ENCODE measurements at places on chromosomes 1 and 21.
A peak's percentile ranks its signal among the peaks of the same experiment; 100 is the strongest.

DNA sequence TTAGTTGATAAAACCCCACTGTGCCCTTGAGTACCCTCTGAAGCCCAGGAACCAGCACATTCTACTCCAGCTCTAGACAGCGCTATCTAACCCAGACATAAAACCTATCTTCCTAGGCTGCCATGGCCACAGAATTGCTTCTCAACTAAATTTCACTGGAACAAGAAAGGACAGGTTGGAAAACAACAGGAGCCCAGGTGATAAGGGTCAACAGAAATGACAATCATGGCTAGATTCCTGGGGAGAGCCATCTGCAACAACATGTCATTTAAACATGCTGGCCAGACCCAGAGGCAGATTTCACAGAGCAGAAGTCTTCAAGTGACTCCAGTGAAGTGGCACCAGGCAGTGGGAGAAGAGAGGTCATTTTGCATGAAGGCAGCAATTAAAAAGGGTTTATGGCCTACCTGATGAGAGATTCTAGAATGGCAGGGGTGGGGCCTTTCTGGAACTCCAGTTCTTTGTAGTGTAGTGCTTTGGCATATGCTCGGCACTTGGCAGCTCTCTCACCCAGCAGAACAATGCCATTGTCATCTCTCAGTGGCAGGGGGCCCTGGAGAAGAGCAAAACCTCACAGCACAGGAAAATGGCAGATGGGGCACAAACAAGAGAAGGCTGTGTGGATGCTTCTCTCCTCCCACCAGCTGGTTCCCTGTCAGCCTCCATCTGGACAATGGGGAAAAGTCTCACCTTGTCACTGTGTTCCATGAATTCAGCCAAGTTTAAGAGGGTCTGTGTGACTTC is 9.9 kb downstream of the ANGPTL7 start:
- no peak for DNase-seq

DNA sequence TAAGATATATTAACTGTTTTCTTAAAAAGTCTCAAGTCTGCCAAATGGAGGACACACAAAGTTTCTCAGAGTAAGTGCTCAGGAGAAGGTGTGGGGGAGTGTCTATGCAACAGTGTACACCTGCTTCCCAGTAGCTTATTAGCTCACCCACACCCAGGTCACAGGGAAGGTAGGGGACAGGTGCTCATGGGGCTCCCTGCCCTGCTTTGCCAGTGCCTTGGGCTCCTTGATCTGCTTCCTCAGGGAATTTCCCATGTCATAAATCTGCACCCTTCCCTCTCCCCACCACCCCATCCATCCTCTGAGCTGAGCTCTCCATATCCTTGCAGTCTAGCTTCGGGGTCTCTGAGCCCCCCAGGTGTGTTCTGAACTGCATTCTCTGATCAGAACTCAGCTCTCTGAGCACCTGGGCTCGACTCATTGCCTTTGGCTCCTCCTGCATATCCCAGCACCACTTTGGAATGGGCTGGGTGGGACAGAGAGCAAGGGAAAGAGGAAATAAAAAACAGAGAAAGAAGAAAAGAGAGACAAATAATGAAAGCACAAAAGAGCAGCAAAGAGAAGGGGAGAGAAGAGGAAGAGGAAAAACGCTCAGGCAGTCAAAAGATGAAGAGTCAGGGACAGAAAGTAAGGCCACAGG is 87.0 kb upstream of the ATP1B1 start:
- no peak for DNase-seq

GRCh38 chr21:44332383-44332782 is 6.8 kb downstream of the CFAP410 start:
- DNase-seq: no peak

DNA sequence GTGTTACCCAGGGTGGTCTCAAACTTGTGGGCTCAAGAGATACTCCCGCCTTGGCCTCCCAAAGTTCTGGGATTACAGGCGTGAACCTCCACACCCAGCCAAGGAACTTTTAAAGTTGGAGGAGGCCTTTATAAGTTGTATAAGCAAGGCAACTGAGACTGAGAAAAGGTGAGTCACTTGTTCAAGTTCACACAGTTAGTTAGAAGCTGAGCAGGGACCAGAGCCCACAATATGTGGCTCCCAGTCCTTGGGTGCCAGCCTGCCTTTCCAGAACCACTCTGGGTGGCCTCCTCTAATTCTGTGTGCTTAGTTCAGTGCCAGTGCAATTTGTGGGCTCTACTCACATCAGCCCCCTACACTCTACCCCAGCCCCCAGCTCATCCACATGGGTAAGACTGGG is 3.7 kb downstream of the RAB25 start:
- no peak for DNase-seq

GRCh38 chr1:107153014-107153413 is 12.2 kb downstream of the NTNG1 start:
- peak; percentile 43 for DNase-seq

DNA sequence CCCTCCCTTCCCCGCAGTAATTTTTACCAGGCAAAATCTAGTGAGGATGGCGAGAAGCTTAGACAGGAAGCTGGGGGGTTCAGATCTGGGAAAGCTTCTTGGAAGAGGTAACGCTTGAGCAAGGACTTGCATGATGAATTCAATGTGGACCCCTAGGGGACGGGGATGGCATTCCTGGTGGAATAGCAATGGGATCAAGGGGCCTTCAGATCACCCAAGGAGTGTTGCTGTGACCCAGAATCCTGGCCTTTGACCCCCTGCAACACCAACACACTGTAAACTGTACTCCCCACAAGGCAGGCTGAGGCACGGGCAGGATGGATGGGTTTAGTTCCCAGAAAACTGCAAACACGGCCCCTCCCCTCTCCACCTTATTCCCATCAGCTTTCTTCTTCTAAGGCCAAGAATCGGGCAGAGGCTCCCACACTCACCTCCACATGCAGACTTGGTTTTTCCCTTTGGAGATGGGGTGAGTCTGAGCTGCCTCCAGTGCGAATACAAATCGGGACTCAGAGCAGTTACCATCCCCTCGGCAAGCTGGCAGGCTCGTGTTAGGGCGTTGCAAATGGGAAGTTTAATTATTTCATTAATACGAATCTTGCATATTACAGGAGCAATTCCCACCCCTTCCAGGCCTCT is 20.1 kb downstream of the DISP3 start:
- no peak for DNase-seq
